ENCODE measurements at places on chromosomes 4 and X. TPM values are rescaled to one million over a fixed set of nuclear protein-coding genes. Genes with fewer than 3 reads are reported as not detected.

UCP1 gene
- total RNA-seq = not detected

- no peak overlapping the region for H3K27ac ChIP-seq
- no peak for DNase-seq
- H3K4me1 ChIP-seq = peaks cover 5% of the 10 kb centered on the region
Observed at GRCh38 chr4:13704761-13705160, 77.2 kb upstream of the BOD1L1 start.

- H3K36me3 ChIP-seq = peaks cover 8% of the 10 kb centered on the region
- no peaks in the 10 kb centered on the region for H3K27me3 ChIP-seq
- H3K4me1 ChIP-seq = no peaks in the 10 kb centered on the region
- DNase-seq = no peak
- H3K4me3 ChIP-seq = no peak overlapping the region
- H3K27ac ChIP-seq = no peak overlapping the region
Observed at GRCh38 chrX:130637591-130637990, 235.8 kb downstream of the RBMX2 start.

- no peak overlapping the region for H3K4me3 ChIP-seq
- peaks cover 3% of the 10 kb centered on the region for H3K4me1 ChIP-seq
- peaks cover 29% of the 10 kb centered on the region for H3K36me3 ChIP-seq
- H3K27me3 ChIP-seq = no peaks in the 10 kb centered on the region
- DNase-seq = no peak
- no peak overlapping the region for H3K27ac ChIP-seq
Observed at GRCh38 chr4:1978741-1979476, 29.9 kb downstream of the NELFA start.

DNA sequence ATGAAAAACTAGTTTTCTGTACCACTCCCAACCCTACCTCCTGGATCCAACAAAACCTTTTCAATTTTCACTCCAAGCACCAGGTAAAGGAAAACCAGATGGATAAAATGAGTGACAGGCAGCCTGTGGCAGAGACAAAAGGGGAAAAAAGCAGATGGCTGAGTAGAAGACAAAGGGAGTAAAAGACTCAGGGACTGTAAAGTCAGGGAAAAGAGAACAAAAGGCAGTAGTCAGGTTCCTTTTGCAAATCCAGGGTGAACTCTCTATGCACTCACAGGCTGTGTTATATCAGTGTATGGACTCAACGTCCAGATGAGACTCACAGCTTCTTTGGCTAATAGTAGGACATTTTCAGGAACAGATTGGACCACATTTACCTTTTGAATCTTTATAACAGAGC lies 54.2 kb downstream of the QRFPR start:
- no peaks in the 10 kb centered on the region for H3K36me3 ChIP-seq
- DNase-seq = no peak
- H3K4me3 ChIP-seq = no peak overlapping the region
- H3K27ac ChIP-seq = no peak overlapping the region
- H3K4me1 ChIP-seq = no peaks in the 10 kb centered on the region

DNA sequence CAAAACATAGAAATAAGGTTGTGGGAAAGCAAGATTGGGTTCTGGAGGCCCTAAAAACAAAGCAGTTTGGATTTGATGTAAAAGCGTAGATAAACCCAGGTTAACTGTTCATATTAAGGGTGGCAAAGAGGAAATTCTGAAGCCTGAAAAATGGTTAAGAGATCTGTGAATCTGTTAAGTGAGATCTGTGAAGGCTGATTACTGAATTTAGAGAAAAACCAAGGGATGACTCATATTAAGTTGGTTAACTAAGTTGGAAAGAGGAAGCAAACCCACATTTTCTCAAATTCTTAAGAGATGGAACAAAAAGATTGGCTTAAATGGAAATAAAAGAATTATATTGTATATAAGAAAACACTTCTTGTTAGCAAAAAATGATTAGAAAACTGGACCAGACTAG lies 22.8 kb downstream of the GPAT3 start:
- H3K36me3 ChIP-seq = no peaks in the 10 kb centered on the region
- H3K27ac ChIP-seq = no peak overlapping the region
- no peak overlapping the region for H3K4me3 ChIP-seq
- no peaks in the 10 kb centered on the region for H3K27me3 ChIP-seq
- no peaks in the 10 kb centered on the region for H3K4me1 ChIP-seq

FGF13 gene
- 5.1 TPM for total RNA-seq

CTPS2 gene
- total RNA-seq = 7.6 TPM

NPY1R gene
- 0.48 TPM for total RNA-seq

- no peak for DNase-seq
- H3K4me3 ChIP-seq = no peak overlapping the region
- no peak overlapping the region for H3K27ac ChIP-seq
- H3K4me1 ChIP-seq = no peaks in the 10 kb centered on the region
- H3K27me3 ChIP-seq = no peaks in the 10 kb centered on the region
- H3K36me3 ChIP-seq = no peaks in the 10 kb centered on the region
Observed at GRCh38 chrX:9072281-9072680, 38.4 kb upstream of the FAM9B start.

PAK3 gene
- 0.19 TPM for total RNA-seq

DNA sequence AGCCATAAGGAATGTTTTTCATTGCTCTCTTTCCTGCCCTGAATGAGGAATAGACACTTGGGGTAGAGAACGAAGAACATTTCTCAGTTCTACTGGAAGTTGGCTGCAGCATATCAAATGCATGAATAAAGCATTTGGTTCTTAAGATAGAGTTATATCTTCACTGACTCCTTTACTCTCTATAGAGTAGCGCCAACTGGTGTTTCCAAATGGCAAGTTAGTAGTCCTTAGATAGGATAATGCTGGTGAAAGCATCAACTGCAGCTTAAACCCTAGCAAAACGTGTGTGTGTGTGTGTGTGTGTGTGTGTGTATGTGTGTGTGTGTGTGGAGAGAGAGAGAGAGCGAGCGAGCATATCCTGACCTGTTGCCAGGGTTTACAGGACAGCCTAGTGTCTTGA lies 62.2 kb upstream of the FRMPD4 start:
- H3K4me1 ChIP-seq = no peaks in the 10 kb centered on the region
- H3K36me3 ChIP-seq = no peaks in the 10 kb centered on the region
- no peak overlapping the region for H3K4me3 ChIP-seq
- no peak for DNase-seq
- no peaks in the 10 kb centered on the region for H3K27me3 ChIP-seq
- no peak overlapping the region for H3K27ac ChIP-seq

- H3K4me1 ChIP-seq = no peaks in the 10 kb centered on the region
- H3K4me3 ChIP-seq = no peak overlapping the region
- H3K27me3 ChIP-seq = no peaks in the 10 kb centered on the region
- no peak for DNase-seq
Observed at GRCh38 chrX:77953708-77954107, 15.7 kb downstream of the PGAM4 start.

DNA sequence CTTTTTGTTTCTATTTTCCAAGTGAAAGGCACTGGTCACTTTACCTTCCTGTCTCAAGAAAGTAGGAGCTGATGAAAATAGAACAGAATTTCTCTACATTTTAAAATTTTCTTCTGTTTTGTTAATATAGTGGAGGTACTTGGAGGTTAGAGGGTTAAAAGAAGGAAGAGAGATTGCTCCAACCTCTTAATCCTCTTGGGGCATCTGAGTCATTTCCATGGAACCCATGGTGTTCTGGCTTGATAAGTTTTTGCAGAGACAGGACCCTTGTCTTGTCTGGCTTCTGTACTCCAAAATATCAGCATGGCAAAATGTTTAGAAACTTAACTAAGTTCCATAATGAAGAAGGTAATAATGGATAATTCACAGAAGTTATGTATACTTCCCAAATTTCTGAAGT lies 727.2 kb downstream of the C4orf33 start:
- no peaks in the 10 kb centered on the region for H3K4me1 ChIP-seq
- no peak for DNase-seq
- H3K27ac ChIP-seq = no peak overlapping the region
- H3K36me3 ChIP-seq = no peaks in the 10 kb centered on the region

GABRE gene
- 38.4 TPM for total RNA-seq

- H3K27me3 ChIP-seq = no peaks in the 10 kb centered on the region
- no peaks in the 10 kb centered on the region for H3K36me3 ChIP-seq
- no peak overlapping the region for H3K4me3 ChIP-seq
- DNase-seq = no peak
- H3K4me1 ChIP-seq = no peaks in the 10 kb centered on the region
Observed at GRCh38 chr4:548976-549375, 27.1 kb downstream of the TMEM271 start.

DDX53 gene
- not detected for total RNA-seq

GRCh38 chr4:109315341-109315740 lies 12.9 kb upstream of the COL25A1 start:
- H3K4me3 ChIP-seq = no peak overlapping the region
- no peak for DNase-seq
- H3K4me1 ChIP-seq = no peaks in the 10 kb centered on the region
- no peaks in the 10 kb centered on the region for H3K27me3 ChIP-seq
- no peak overlapping the region for H3K27ac ChIP-seq

DNA sequence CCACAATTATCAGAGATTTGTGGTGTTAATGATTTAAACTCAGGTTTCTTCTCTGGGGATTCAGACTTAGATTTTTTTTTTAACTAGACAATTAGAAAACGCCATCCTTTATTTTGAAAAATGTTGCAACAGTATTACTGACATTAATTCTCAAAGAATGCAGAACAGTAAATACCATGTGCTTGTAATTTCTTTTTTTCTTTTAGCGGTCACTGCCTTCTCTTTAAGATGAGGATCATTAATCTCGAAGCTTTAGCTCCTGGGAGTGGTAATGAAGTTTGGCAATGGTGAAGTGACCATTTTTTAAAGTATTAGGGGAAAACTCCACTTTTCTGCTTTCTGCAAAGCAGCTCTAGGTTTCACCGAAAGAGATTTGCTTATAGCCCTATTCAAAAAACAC lies 164.0 kb upstream of the MBNL3 start:
- H3K27ac ChIP-seq = no peak overlapping the region
- no peak overlapping the region for H3K4me3 ChIP-seq
- H3K36me3 ChIP-seq = no peaks in the 10 kb centered on the region

GRCh38 chrX:44415639-44416386 lies 72.3 kb upstream of the EFHC2 start:
- no peaks in the 10 kb centered on the region for H3K36me3 ChIP-seq
- DNase-seq = no peak
- H3K27me3 ChIP-seq = no peaks in the 10 kb centered on the region
- no peak overlapping the region for H3K4me3 ChIP-seq
- H3K4me1 ChIP-seq = no peaks in the 10 kb centered on the region

POU4F2 gene
- not detected for total RNA-seq
